ENCODE measurements at places on chromosomes 4 and X. TPM values are rescaled to one million over a fixed set of nuclear protein-coding genes. Genes with fewer than 3 reads are reported as not detected.

Gene CSN1S1
- polyA plus RNA-seq = not detected

Gene MED28
- polyA plus RNA-seq = 59.5 TPM

Gene SRPK3
- 1.5 TPM for polyA plus RNA-seq

Gene UGT2B7
- 78.0 TPM for polyA plus RNA-seq

Gene NOA1
- 21.8 TPM for polyA plus RNA-seq

Gene GAB3
- polyA plus RNA-seq = 2.2 TPM

DNA sequence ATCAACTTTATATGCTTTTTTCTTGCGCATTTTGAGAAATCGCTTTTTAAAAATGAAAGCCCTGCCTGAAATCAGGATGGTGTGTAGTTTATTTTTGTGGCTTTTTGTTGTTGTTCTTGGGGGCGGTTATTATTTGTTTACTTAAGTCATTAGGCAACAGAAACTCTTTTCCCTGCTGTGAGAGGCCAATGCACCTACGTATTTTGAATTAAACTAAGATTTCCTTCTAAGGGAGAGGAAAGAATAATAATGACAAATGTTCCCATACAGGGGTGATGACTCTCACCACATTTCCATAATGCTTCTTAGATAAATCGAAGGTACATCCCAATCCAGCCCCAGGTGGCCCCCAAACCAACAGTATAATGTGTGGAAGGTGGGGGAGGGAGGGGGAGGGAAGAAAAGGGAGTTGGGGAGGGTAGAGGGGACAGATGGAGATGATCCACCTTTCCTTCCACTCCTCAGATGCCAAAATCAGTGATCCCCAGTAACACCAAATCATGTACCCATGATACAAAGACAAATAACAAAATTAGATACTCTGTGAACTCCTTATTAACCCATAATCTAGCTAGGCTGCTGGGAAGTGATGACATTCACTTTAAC, 39.6 kb downstream of the ZNF827 start:
- DNase-seq = no peak

DNA sequence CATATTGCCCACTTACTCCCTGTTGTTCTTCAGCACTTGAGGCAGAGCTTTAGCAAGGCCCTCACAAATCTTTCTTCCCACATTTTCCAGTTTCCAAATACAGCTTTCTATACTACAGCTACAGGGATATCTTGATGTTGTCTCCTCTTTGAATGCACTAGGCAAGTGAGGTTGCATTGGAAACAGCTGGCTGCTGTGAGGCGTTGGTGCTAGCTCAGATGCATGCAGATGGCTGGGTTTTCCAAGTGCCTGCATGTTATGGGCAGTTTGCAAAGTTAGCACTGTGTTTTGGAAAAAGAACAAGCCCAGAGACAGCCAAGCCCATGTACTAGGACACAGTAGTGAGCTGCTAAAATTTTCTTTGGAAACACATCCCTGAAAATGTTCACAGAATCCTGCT, 315.1 kb upstream of the RASGEF1B start:
- DNase-seq = no peak

GRCh38 chr4:138408758-138409157, 166.6 kb upstream of the SLC7A11 start:
- no peak for DNase-seq

GRCh38 chr4:173538148-173538908, 8.3 kb upstream of the HAND2 start:
- no peak for DNase-seq
